Stimulated activated CD8-positive, alpha-beta memory T cell treated with anti-CD3 and anti-CD28 coated beads, Interleukin-4, amount 100 ng/mL, for 4 hours (primary cell): ENCODE measurements at places on chromosomes 6 and 20.

- no peak for DNase-seq
Measured at GRCh38 chr6:140537211-140537610, 1162.8 kb upstream of the CITED2 start.

DNA sequence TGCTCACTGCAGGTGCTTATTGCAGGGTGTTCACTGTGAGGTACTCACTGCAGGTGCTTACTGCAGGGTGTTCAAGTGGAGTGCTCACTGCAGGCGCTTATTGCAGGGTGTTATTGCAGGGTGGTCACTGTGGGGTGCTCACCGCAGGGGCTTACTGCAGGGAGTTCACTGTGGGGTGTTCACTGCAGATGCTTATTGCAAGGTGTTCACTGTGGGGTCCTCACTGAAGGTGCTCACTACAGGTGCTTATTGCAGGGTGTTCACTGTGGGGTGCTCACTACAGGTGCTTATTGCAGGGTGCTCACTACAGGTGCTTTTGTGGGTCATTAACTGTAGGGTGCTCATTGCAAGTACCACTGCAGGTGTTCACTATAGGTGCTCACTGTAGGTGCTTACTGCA lies 20.2 kb downstream of the APMAP start:
- DNase-seq = no peak

DNA sequence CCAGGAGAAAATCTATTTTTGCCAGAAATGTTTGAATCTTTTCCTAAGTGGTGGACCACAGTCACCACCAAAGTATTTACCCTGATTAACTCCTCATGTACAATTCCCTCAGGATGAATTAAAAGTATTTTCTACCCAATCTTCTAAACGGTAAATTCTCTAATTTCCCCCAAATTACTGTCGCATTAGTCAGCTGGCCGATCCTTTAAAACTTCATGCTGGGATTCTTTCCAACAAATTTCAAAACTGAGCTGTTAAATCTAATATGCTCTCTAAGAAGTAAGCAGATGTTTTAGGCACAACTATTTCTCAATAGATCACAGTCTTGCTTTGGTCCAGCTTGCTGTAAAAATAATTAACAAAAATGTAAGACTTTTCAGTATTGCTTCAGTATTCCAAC lies 447.2 kb downstream of the FRK start:
- no peak for DNase-seq

DNA sequence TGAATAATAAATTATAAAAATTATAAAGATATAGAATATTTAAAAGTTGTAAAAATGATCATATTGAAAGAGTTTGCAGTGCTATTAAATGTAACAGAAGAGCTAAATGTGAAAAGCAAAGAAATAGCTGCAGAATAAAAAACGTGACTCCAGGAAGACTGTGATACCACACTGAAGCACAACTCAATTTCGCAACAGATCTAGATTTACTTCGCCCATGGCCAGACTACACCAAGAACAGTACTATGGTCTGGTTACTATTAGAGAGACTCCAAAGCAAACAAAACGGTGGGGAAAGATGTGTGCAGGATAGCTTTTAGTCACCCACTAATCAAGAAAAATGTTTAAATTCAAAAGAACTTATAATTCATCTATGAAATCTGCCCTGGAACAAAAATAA lies 1.9 kb downstream of the CHD6 start:
- DNase-seq = no peak

- DNase-seq = no peak
Measured at GRCh38 chr6:38684237-38684636, 18.7 kb downstream of the GLO1 start.

- no peak for DNase-seq
Measured at GRCh38 chr6:77548190-77548589, 84.9 kb upstream of the HTR1B start.
